ENCODE measurements at places on chromosomes 16 and 17. TPM values are rescaled to one million over a fixed set of nuclear protein-coding genes. Genes with fewer than 3 reads are reported as not detected.
A peak's percentile ranks its signal among the peaks of the same experiment; 100 is the strongest.

CDRT15L2 gene
- not detected for total RNA-seq

- H3K27me3 ChIP-seq = no peaks in the 10 kb centered on the region
- no peaks in the 10 kb centered on the region for H3K4me1 ChIP-seq
- H3K27ac ChIP-seq = no peak overlapping the region
- H3K36me3 ChIP-seq = peaks cover 3% of the 10 kb centered on the region
Observed at GRCh38 chr16:23061669-23062068, 87.6 kb downstream of the USP31 start.

DNA sequence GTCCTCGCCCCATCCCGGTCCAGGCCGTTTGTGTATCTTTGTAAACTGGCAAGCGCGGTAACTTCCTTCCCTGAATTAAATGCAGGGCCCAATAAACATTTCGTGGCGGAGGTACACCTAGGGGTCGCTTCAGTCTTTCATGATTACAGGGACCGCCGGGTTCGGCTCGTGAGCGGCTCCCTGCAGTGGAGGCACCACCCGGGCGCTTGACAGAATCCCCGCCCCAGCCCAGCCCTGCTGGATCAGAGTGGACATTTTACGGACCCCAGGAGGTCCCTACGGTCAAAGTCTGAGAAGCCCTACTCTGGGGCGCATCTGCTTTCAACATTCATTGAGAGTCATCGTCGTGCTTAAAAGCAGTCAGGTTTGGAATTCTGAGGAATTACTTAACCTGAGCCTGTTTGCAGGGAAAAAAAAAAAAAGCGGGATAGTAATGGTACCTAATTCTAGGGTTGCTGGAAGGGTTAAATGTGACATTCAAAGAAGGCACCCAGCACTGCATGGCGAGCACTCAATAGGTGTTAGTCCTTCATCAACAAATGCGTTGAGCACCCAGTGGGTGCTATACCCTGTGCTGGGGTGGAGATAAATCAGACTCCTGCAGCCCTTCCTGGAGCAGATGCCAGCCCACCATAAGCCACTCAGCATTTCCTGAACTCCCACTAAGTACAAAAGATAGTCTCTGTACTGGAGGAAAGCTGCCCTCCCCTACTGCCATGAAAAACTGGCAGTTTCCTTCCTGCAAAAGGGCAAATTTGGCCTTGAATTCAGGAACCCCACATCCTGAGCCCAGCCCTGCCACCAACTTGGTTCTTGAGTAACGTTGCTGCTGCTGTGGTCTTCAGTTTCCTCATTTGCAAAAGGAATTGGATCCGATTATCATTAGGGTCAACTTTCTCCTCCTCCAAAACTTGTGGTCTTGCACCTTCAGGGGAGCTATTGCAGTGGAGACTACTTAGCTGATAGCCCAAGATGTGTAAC lies 658 bp upstream of the DUSP3 start:
- peaks cover 21% of the 10 kb centered on the region for H3K4me1 ChIP-seq
- peaks cover 4% of the 10 kb centered on the region for H3K36me3 ChIP-seq
- peak overlapping the region; percentile 86 for H3K4me3 ChIP-seq
- peak overlapping the region; percentile 82 for H3K27ac ChIP-seq

DNA sequence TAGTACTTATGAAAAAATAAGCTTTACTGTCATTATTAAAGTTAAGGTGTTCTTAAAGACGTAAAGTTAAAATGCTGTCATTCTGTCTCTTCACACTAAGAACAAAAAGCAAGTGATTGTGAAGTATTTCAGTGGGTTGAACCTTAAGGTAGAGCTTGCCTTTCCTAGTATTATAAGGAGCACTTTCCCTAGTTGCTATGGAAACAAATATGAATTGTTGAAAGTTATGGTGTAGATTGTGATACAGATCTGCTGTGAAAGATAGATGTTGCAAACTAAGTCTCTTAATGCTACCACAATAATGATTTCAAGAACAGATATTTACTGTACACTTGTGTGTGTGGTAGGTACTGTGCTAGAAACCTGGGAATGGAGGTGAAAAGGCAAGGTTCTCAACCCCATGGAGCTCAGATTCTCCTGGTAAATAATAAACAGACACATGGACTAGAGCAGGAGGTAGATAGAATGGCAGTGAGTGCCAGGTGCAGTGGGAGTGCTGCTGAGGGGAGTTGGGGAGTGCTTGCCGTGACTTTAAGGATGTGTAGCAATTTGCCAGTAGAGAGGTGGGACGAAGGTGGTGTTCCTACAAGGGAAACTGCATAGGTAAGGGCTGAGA lies 34.7 kb downstream of the MRTFB start:
- H3K4me3 ChIP-seq = no peak overlapping the region
- no peak for DNase-seq
- H3K4me1 ChIP-seq = peaks cover 47% of the 10 kb centered on the region
- peaks cover 2% of the 10 kb centered on the region for H3K27me3 ChIP-seq
- peaks cover 2% of the 10 kb centered on the region for H3K36me3 ChIP-seq

DNA sequence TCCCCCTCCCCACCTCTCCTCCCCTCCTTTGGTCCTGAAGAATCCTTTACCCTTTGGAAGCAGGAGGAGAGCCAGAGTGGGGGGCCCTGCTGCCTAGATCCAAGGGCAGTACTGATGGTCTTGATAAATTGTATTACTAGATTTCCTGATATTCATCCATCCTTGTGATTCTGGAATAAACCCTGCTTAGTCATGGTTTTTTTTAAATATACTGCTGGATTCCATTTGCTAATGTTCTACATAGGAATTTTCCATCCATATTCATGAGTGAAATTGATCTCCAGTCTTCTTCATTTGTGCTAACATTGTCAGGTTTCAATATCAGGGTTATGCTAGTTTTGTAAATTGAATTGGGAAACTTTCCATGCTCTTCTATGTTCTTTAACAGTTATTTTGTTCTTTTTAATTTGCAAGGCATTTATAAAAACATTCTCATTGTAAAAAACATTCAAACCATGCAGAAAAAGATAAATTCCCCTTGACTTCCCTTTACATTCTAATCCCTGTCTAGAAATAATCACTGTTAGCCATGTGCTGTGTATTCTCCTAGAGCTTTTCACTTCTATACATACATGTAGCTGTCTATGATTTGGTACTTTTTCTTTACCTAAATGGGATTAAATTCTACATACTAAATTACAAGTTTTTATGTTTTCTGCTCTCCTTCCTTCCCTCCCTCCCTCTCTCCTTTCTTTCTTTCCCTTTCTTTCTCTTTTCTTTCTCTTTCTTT lies 56.7 kb downstream of the CCDC42 start:
- no peak overlapping the region for H3K27ac ChIP-seq
- DNase-seq = no peak
- no peaks in the 10 kb centered on the region for H3K27me3 ChIP-seq
- no peak overlapping the region for H3K4me3 ChIP-seq
- H3K36me3 ChIP-seq = no peaks in the 10 kb centered on the region

DNA sequence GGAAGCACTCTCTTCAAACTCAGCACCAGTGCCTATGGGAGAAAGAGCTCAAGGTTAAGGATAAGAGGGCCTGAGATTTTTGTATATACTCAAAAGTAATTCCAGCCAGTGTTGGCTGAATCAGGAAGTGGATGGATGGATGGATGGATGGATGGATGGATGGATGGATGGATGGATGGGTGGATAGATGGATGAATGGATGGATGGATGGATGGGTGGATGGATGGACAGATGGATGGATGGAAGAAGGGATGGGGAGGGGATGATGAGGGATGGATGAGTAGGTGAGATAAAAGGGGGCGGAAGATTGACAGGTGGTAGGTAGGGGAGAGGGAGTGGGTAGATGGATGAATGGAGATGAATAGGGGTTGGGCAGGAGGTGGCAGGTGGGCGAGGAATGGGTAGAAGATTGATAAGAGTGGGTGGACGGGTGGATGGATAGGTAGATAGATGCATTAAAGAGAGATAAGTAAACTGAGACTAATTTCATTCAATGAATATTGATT lies 4.1 kb downstream of the CX3CL1 start:
- H3K4me1 ChIP-seq = peaks cover 17% of the 10 kb centered on the region
- no peak overlapping the region for H3K4me3 ChIP-seq
- H3K36me3 ChIP-seq = no peaks in the 10 kb centered on the region

Measured in endothelial cell (in vitro differentiated cells).